ENCODE measurements at places on chromosomes 4 and X. TPM values are rescaled to one million over a fixed set of nuclear protein-coding genes. Genes with fewer than 3 reads are reported as not detected.

LONRF3 gene
- total RNA-seq = 9.3 TPM

USP17L18 gene
- not detected for total RNA-seq

PSAPL1 gene
- not detected for total RNA-seq

CFI gene
- not detected for total RNA-seq

F8A3 gene
- 9.7 TPM for total RNA-seq

BCAP31 gene
- 108 TPM for total RNA-seq

SULT1E1 gene
- total RNA-seq = not detected

CDKL5 gene
- 5.5 TPM for total RNA-seq

RAB9B gene
- total RNA-seq = 0.52 TPM

Data from naive thymus-derived CD8-positive, alpha-beta T cell (primary cell).